Stimulated activated CD8-positive, alpha-beta memory T cell treated with anti-CD3 and anti-CD28 coated beads, Interleukin-4, amount 100 ng/mL, for 1 hour (primary cell): ENCODE measurements at places on chromosomes 12 and 14.

DNA sequence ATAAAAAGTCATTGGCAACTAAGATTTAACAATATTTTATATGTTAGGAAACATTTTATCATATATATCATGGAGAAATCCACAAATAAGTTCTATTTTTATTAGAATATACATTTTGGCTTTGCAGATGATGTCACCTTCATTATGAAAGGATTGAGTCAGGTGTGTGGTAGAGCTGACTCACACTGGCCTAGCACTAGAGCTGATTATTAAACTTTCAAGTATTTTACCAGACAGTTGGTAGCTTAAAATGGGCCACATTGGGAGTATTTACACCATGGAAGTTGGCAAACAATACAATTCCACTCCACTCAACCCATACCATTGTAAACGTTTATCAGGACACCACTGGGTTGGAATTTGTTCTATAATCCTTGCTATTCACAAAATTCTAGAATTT lies 1036.6 kb downstream of the TRHDE start:
- no peak for DNase-seq

DNA sequence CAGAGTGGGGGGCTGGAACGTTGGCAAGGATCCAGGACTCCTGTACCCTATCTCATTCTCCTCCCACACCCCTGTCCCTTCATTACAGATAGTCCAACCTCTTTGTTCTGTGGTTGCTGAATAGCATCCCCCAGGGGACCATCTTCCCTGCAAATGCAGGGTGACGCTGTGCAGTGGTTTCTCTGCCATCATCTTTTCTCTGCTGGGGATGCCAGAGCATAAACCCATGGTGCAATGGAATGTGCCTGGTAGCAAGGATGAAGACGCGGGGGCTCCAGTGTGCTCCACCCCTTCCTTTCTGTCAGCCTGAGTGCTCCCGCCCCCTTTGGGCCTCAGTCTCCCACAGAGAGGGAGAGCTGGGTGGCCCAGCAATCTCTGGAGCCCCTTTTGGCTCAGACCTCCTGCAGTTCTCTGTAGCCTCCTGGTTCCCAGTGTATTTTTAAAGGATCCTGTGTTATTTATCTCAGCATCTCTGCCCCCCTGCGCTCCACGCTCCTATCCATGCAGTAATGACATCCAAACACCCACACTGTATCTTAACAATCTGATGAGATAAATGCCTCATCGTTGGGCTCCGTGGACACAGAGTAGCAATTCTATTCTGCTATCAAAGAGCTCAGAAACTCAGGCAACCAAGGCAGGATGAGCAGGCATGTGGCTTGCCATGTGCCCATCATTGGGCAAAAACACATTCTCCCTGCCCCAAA lies 212.8 kb downstream of the CACNA1C start:
- no peak for DNase-seq

- no peak for DNase-seq
Measured at GRCh38 chr14:74244115-74244514, 4.9 kb downstream of the VSX2 start.

DNA sequence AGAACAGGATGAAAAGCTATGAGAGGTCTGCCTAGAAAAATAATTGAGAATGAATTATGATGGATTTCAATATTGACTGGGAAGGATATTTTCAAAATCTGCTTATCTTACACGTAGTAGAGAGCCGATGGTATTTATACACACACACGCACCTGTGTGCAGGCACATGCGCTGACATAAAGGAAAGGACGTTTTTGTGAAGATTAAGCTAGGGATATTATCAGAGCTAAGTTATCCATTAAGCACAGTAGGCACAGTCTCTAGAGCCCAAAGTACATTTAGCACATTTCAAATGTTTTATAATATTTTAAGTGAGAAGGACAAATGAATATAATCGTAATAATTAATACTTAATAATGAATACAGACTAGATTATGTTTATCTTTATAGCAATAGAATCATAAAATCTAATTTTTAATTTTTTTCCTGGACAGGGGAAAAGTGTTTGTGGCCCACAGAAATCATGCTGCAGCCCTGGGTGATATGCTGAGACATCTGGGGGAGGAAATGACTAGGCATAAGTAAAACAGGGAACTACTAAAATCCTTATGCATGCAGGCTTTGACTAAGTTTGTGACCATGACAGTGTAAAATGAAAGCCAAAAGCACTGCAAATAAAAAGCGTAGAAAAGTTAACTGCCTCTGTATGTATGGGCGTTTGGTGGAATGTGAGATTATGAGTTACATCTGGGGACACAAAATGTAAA lies 146.1 kb downstream of the KITLG start:
- no peak for DNase-seq

GRCh38 chr12:130335517-130336392 lies 1.9 kb upstream of the PIWIL1 start:
- no peak for DNase-seq

GRCh38 chr12:65408441-65408840 lies 130.0 kb downstream of the MSRB3 start:
- no peak for DNase-seq

DNA sequence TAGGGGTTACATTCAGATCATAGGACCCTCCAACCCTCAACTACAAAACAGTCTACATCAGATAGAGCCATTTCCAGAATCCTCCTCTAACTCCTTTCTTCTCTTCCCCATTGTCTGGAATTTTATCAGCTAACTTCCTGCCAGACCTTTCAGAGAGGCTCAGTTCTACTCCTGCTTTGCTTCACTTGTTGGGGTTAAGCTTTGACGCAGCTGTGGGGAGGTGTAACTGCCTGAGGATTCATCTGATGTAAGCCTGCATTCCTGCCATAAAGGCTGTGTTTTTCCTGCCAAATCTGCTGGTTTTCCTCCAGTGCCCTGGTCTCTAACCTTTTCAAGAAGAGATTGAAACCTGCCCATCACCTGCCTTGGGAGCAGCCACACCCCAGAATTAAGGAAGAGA lies 16.9 kb downstream of the DHRS2 start:
- no peak for DNase-seq

- no peak for DNase-seq
Measured at GRCh38 chr14:90585106-90585505, 188.3 kb downstream of the CALM1 start.

DNA sequence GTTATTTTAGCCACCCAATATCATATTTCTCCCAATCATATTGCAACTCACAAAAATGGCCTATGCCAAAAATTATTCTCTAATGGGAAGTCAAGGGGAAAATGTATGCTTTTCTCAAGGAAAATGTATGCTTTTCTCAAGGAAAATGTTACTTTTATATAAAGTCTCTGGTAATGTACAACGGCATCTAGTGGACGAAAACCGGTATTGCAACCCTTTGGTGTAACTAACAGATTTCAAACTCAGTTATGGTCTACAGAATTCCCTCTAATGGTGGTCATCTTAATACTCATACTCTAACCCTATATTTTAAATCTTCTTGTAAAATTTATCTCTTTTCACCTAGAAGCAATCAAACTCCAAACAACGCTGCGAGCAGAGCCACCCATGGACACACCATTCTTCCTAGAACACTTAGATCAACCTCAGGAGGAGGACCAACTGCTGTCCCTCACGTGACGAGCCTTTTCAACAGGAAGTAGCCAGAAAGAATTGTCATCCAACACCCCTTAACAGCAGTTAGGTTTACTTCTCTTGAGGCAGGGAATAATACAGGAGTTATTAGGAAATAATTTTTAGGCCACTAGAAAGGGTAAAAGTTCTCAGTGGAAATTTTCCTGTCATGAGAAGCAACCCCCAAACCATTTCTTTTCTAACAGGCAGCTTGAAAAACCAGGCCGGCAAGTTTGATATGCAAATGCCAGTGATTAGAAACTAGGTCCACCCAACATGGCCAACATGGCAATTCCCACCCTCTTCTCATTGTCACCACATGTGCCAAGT lies 20.1 kb downstream of the APOBEC1 start:
- no peak for DNase-seq

GRCh38 chr14:23481362-23481970 lies 12.0 kb downstream of the NGDN start:
- DNase-seq, result no peak

- no peak for DNase-seq
Measured at GRCh38 chr14:106287506-106287905, 761.1 kb downstream of the TMEM121 start.

- peak; percentile 60 for DNase-seq
Measured at GRCh38 chr14:68795597-68796417, 2.9 kb upstream of the ZFP36L1 start.

DNA sequence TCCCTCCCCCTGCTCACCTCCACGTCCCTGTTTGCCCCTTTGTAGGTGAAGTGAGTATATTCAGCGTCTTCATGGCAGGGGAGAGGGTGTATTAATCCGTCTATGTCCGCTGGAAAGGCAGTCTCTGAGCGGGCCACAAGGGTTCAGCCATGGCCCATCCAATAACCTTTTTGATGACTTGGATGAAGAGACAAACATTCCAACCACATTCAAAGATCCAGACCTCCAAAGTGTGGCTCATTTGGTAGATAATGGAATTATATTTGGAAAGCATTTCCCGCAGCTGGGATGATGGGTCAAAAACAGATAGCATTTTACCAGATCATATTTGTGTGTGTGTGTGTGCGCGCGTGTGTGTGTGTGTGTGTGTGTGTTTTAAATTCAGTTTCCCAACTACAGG lies 345.9 kb downstream of the DPF3 start:
- DNase-seq, result no peak

DNA sequence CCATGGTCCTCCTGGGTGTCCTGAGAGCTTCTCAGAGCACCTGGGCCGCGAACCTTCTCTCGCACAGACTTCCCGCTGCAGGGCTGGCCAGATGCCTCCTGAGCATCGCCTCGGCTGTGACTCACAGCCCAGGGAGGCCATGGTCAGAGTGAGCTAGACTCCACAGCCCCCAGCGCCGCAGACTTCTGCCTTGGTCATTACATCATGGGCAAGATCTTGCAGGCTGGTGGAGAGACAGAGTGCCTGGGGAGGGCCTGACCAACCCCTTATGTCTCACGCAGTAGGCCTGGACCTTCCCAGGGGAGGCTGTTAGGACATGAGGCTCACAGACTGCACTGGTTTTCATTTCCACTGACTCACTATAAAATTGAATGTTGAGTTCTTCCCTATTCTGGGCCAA lies 41.8 kb downstream of the SMOC1 start:
- DNase-seq, result no peak

GRCh38 chr14:72560331-72560730 lies 333.6 kb downstream of the DPF3 start:
- no peak for DNase-seq

DNA sequence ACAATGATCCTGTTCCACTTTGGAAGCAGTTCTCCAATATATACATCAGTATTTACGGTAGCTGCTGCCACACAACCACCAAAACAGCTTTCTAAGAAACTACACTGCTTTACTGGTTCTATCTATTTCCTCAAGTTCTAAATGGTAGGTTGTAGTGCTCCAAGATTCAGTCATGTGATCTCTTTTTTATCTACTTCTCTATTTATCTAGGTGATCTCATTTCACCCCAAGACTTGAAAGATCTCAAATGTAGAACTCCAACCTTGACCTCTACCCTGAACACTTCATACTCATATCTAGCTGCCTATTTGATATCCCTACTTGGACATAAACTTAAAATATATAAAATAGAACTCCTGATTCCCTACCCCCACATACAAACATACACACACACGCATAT lies 133.9 kb upstream of the RAP1B start:
- no peak for DNase-seq

DNA sequence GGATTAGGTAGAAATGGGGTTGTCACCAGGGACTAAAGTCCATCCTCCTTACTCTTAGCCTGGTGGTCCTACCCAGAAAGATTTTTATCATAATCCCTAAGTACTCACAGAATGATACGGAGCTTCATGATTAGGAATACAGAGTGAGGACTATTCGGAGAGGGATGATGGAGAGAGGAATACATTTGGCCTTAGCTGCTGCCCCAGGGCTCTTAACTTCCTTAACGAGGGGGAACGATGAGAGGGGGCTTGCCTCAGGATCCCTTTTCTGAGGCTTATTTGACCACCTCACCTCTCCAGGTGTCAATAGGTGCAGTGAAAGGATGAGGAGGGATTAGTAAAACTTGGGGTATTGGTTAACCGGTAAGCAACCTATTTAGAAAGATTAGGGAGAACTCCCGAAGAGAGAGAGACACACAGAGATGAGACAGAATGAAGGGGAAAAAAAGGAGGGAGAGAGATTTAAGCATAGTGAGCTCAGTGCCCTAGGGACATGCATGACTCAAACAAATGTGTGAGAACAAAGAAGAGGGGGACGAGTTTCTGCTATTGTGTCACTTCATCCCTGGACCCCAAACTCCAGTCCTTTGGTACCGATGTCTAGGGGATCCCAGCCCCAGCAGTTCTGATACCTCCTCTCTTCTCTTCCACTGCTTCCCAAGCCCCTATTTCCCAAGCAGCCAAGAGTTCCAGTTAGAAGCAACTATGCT lies 1.1 kb downstream of the NFE2 start:
- DNase-seq, result no peak

- DNase-seq, result no peak
Measured at GRCh38 chr12:87953256-87953860, 75.8 kb downstream of the C12orf50 start.

GRCh38 chr12:129959889-129960288 lies 56.1 kb upstream of the TMEM132D start:
- no peak for DNase-seq

DNA sequence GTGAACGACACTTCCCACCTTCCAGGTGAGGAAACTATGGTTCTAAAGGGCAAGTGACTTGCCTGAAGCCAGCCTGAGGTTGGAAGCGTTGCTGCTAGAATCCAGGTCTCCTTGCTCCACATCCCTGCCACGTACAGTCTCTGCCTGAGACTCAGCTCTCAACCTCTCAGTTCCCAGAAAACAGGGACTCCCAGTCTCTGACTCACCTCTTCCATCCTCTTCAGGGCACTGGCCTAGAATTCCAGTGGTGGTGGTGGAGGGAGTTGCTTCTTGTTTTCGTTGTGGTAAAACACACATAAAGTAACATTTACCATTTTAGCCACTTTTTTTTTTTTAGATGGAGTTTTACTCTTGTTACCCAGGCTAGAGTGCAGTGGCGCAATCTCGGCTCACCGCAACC lies 7.3 kb downstream of the GPR68 start:
- no peak for DNase-seq

DNA sequence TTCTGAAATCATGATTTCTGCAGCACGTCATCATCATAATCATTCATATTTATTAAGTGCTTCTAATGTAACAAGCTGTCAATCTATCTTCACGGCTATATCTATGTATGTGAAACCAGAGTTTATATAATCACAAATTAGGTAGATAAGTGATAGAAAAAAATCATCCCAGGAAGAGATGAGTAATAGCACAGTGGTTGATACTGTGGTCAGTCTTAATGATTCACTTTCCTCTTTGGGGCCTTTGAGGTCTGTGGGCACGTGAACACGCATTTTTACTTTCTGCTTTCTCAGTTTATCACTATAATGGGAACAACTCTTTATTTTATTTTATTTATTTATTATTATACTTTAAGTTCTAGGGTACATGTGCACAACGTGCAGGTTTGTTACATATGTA lies 265.9 kb upstream of the NOVA1 start:
- DNase-seq, result no peak

DNA sequence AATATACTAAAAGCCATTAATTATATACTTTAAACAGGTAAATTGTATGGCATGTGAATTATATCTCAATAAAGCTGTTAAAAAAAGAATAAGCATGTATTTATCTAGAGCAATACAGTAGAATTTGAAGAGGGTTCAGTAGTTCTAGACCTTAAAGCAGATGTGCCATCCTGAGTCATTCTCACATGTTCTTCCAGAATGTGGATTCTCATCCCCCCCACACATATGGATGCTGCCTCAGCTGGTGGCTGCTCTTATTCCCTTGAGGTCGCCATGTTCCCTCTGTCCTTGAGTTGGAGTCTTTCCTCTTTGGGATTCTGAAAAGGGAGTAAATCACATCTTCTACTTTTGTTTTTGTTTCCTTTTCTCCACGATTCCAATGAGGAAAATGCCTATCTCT lies 321.3 kb downstream of the AEBP2 start:
- no peak for DNase-seq

GRCh38 chr12:779745-780734 lies 27.7 kb downstream of the WNK1 start:
- no peak for DNase-seq
